ENCODE measurements at places on chromosomes 6 and 20.

GRCh38 chr6:3061501-3061941, 6.8 kb upstream of the RIPK1 start:
- no peak for DNase-seq

DNA sequence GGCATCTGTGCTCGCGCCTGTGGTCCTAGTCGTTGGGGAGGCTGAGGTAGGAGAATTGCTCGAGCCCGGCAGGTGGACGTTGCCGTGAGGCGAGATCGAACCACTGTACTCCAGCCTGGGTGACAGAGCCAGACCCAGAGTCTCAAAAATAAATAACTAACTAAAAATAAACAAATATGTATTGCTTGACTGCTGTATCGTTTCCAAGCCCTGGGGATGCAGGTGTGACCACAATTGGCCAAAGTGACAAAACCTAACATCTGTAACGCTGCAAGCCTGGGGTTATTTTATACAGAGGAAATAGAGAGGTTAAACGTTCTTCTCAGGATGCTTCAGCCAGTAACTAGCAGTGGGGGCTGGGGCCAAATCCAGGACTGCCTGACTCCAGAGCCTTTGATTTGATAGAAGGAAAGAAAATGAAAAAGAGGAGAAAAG, 1.9 kb upstream of the SRSF3 start:
- DNase-seq, result peak; percentile 50

GRCh38 chr20:62501801-62502495, 26.2 kb upstream of the GATA5 start:
- peak; percentile 79 for DNase-seq

DNA sequence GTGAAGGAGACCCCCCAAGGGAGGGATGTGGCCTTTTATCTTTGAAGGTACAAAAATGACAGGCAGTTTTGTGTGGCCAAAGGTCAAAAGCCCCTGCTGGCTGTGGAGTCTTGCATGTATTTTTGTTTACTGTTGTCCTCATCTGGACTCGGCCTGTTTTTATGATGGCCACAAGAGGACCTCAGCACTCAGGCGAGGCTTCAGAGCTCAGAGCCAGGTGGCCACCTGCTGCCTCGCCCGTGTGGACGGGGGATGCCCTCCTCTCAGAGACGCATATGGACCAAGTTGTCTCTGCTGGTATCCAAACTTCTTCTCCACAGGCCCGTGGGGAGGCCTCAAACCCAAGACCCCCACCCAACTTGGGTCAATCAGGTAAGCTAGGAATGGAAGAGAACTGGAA, 118.2 kb downstream of the DACT2 start:
- DNase-seq, result no peak

- no peak for DNase-seq
These were observed 23.7 kb downstream of the UBE2V1 start for GRCh38 chr20:50089140-50089786.

DNA sequence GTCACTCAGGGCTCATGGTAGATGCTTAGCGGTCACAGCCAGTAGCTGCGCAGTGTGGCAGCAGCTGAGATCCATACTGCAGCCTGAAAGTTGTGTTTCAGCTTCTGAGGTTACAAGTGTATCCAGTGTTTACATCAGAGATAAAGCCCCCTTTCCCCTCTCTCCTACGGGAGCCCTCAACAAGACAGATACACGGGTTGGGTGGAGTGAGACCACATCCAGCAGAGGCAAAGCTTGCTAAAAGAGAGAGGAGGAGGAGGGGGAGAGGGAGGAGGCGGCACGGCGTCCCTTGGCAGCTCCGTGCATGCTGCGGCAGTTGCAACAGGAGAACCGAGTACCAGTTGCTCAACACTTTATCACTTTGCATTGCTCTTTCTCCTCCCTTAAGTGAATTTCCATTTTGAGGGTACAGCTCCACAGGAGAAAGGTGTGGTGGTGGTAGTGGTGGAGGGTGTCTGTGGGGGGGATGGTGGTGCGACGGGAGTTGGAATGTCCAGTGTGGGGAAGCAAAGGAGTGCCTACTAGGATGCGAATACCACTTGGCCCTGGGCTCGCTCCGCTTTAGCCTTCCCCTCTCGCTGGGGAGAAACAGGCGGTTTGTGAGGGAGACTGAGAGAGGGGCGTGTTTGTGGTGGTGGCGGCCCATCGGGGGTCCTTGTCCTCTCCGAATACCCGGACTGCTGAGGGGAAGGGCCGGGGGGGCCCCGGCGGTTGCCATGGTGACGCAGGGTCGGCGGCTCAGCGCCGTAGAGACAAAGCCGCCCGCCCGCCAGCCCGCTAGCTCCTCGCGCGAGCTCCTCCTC, 405 bp upstream of the RNF182 start:
- DNase-seq, result no peak

- DNase-seq, result no peak
These were observed 82.2 kb upstream of the SLC2A12 start for GRCh38 chr6:134134654-134135053.

DNA sequence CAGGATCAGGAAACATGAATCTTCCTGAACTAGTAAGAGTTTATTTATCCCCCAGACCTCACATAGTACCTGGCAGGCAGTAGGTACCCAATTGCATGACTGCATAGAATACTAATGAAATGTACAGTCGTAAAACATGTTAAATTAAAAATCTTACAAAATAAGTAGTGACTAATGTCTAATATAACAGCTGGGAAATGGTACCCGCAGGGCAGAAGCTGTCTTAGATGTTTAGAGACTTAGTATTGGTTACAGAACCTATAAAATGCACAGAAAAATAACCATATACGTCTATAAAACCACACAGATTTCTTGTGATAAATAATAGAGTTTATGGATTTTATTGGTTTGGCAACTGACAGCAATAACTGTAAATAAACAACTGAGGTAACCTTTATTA, 139.1 kb upstream of the GMDS start:
- DNase-seq, result no peak

DNA sequence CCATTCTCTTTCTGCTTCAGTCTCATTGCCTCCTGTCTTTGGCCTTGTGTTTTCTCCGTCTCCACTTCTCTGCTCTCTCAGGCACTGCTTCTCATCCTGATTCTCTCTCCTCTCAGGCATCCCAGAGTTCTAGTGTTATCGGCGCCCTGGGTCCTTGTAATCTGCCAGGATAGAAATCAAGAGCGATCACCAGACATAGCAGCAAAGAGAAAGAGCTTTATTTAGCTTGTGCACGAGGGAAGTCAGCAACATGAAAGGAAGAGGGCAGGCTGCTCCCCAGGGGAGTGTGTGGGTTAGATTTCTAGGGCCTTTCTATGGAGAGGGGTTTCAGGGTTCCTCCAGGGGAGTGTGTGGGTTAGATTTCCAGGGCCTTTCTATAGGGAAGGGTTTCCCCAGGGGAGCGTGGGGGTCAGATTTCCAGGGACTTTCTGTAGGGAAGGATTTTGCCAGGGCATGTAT, 32.5 kb downstream of the SUN5 start:
- no peak for DNase-seq

DNA sequence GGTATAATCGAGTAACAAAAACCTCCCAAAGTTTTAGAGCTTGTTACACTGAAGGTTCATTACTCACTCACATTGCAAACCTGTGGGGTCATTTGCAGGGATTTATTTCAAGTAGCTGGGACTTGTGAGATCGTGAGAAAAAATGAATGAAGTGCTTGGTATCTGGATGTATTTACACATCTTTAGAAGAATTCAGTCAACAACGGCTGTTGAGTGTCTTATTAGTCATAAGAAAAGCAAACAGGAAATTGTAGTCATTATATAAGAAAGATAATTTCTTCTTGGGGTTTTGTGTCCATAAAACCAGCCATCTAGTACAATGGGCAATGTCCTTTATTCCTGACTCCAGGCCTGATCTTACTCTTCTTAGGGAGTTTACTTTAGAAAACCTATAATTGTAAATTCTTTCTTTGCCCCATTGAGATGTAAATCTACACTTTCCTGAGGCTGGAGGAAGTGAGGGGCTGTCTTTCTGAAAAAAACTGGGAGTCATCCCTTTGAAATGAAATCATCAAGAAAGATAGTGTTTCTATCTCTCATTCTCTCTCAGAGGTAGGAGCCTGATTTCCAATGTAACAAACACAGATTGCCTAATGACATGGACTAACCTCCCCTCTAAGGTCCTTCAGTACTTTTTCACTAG, 202.5 kb upstream of the ASCC3 start:
- DNase-seq, result no peak

- DNase-seq, result no peak
These were observed 142.2 kb downstream of the ARID1B start for GRCh38 chr6:156919370-156919769.

- DNase-seq, result no peak
These were observed 216.4 kb downstream of the UNC5CL start for GRCh38 chr6:40822619-40823018.

GRCh38 chr20:19777981-19778380, 19.9 kb downstream of the RIN2 start:
- no peak for DNase-seq

DNA sequence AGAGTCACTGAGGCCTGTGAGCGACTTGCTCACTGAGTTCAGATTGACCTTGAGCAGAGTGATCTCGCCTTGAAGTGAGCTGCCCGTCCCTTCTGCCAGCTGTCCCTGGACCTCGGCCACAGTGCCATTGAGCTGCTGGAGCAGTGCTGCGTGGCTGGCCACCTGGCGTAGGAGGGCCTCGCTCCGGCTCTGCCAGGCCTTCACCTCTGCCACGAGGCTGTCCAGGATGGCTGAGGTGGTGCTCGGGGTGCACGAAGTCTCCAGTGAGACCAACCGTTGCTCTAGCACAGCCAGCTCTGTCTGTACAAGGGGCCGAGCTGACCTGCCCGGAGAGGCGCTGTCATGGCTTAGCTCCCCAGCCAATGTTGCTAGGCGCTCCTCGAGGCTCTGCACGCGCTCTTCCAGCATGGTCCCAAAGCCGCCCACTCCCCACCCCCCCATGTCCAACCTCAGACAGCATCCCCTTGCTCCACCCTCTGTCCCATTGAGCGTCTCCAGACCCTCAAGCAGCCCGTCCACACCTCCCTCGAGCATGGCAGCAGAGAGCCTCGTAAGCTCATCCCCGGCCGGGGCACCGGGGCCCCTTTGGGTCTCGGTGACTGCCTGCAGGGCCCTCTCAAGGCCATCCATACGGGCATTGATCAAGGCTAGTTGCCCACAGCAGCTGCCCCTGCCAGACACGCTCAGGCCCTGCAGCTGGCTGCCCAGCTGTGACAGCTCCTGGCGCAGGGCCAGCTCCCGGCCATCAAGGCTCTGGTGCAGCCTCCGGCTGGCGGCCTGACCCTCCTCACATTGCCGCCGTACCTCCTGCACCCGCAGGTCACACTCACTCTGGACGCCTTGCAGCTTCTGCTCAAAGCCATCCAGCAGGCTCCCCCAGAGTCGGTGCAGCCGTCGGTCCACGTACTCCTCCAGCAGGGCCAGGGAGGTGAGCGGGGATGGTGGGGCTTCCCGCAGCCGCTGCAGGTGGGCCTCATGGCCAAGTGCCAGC, 4.6 kb downstream of the EMILIN3 start:
- no peak for DNase-seq
